ENCODE measurements at places on chromosomes 1 and 21.

DNA sequence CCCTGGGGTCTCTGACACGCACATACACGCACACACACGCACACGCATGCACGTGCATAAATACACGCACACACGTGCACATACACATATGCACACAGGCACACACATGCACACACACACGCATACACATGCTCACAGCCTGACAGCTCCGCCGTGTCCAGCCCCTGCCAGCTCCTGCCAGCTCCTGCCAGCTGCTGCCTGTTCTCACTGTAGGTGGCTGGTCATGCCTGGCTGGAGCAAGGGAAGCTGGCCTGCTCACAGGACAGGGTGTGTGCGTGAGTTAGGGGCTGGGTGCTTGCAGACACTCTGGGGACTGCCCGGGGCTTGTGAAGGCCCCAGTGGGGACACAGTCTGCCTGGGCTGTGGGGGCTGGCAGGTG is 4.9 kb downstream of the PLCH2 start:
- DNase-seq: no peak

DNA sequence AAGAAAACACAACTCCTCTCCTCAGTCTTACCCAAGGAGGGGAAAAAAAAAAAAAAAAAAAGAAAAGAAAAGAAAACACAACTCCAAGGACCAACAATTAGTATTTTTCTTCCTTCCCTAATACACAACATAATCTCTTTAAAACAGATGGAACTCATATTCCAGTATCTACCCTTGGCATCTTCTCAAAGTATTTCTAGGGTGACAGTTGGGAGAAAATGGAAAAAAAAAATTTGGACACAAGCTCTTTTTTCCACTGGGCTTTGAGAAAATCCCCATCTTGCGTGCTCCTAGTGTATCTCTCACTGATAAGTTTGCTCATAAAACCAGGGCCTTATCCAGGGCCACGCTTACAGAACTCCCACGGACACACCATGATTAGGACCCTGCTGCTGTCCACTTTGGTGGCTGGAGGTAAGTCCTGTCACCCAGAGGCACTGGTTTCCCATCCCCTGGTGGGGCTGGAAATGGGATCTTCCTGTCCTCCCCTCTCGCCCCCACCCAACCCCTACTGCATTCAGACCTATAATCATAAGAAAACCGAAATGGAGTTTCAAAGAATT is at the start of gene CELA2B:
Gene CELA2B, plus strand, starts transcription at position 353 of the 563 bp plus-strand sequence. Its CDS starts 22 bp downstream, at position 375.
- DNase-seq: no peak

GRCh38 chr1:114723915-114724314 is 7.3 kb upstream of the NRAS start:
- no peak for DNase-seq

DNA sequence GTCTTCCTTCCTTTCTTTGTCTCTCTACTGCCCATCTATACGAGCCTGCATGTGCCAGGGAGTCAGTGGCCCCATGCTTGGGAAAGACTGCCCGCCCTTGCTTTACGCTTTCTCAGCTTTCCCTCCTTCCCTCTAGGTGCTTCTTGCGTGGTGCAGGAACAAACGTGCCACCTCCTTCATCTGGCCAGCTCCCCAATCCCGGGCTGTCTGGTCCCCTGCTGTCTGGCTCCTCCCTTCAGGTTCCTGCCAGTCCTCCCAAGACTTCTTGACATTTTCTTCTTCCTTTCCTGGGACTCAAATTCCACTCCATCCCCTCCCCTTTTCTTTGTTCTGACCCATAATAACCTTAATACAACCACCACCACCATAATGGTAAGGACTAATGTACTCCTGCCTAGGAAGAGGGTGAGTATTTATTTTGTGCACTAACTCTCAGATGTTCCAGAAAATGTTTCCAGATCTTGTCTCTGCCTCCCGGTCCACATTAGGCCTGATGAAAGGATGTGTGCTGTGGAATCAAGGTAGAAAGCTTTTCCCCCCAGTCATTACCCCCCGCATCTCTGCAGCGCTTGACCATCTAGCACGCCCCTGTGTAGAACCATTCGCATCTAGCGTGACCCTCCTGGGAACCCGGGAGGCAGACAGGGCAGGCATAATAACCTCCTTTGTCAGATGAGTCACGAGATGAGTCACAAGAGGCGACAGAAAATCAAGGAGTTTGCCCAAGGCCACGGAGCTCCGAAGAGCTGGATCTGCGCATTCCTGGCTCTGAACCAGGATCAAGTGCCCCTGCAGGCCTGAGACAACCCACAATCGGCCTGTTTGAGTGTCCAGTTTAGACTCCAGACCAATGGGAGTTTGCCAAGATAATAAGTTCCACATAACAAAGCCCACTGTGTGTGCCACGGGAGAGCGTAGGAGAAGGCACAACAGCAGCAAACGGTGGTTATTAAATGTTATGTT is 60.1 kb upstream of the NEK2 start:
- DNase-seq: peak; percentile 66

DNA sequence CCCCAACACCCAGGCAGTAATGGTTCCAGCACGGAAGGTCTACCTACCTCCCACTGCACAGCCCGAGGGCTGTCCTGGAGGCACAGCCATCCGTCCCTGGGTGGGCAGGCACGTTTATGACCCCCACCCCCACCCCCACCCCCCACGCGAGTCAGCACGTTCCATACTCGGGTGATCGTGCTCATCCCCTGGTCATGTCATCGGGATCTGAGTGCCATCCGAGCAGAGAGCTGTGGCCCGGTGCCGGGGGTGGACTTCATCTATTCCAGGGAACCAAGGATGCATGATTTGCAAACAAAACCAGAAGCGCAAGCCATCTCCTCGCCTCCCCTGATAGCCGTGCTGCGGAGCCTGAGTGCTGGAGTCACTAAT is 1.1 kb downstream of the TSPEAR start:
- DNase-seq: no peak

GRCh38 chr21:25737421-25737820 is 2.6 kb downstream of the GABPA start:
- DNase-seq: no peak

- no peak for DNase-seq
These were observed 85.8 kb upstream of the RGS1 start for GRCh38 chr1:192489748-192490147.

GRCh38 chr1:21175324-21175669 is 1.4 kb downstream of the EIF4G3 start:
- DNase-seq: no peak

GRCh38 chr1:119160866-119161265 is 20.4 kb upstream of the WARS2 start:
- no peak for DNase-seq

DNA sequence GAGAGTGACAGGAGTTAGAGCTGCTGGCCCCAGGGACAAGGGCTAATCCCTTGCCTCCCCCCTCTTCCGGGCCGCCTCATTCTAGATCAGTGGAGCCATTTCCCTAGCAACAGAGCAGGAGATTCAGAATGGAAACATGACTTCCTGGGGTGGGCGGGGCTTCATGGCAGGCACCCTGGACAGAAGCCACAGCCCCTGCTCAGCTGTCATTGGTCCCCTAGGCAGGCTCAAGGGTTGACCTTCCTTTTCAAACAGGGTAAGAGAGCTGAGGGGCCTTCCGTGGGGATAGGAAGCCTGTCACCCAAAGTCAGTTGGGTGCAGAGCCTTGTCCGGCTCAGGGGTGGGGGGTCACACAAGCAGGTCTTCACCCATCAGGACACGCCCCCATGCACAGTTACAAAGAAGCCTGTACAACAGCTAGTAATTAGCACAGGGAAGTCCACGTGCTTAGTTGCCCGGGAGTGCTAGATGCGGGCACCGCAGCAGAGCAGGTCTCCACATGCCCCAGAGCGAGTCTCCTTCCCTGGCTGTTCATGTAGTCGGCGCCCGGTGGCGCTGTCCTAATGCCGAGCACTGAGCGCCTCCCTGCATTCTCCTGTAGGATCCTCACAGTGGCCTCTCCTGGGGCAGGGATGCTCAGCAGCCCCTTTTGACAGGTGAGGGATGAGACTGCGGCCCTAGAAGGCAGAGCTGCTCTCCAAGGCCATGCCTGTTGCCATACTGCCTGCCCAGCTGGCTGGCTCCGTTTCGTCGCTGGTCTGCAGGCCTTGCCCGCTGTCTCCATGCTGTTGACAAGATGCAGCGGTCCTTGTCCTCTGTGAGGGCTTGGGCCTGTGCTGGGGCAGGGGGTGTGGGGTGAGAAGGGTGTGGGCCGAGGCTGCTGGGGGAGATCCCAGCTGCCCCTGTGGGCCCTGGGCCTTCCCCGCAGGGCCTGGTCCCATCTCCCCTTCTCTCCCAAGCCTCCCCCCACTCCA is 5.1 kb downstream of the TMEM201 start:
- DNase-seq: peak; percentile 59

GRCh38 chr1:6384962-6385361 is 8.6 kb downstream of the ACOT7 start:
- no peak for DNase-seq

DNA sequence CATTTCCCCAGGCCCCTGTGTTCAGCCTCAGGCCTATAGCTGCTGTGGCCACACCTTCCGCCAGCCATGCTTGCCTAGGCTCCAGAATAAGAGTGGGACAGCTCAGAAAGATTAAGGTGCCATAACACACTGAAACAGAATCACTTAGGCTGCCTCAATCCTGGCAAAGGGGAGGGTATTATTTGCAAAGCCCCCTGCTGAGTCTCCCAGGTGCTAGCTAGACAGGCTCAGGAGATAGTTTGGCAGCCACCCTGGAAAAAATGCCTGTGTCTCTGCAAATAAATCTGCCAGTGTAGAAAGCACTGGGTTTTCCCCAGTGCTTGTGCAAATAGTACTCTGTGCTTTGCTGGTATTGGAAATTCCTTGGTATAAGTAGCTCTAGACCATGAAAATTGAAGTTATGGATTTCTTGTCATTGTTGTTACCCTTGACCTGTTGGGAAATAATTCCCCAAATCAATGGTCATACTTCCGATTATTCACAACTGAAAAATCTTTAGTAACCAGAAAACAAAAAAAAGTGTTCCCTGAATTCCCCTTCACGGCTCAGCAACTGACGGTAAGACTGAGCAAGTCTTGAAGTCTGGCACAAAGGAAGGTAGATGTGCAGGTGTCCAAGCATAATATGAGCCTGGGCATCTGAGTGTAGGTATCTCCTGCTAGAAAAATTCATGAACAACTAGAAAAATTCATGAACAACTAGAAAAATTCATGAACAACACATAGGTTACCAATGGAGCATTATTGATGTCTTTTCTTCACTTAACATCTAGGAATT is 56.9 kb downstream of the PROX1 start:
- DNase-seq: no peak

DNA sequence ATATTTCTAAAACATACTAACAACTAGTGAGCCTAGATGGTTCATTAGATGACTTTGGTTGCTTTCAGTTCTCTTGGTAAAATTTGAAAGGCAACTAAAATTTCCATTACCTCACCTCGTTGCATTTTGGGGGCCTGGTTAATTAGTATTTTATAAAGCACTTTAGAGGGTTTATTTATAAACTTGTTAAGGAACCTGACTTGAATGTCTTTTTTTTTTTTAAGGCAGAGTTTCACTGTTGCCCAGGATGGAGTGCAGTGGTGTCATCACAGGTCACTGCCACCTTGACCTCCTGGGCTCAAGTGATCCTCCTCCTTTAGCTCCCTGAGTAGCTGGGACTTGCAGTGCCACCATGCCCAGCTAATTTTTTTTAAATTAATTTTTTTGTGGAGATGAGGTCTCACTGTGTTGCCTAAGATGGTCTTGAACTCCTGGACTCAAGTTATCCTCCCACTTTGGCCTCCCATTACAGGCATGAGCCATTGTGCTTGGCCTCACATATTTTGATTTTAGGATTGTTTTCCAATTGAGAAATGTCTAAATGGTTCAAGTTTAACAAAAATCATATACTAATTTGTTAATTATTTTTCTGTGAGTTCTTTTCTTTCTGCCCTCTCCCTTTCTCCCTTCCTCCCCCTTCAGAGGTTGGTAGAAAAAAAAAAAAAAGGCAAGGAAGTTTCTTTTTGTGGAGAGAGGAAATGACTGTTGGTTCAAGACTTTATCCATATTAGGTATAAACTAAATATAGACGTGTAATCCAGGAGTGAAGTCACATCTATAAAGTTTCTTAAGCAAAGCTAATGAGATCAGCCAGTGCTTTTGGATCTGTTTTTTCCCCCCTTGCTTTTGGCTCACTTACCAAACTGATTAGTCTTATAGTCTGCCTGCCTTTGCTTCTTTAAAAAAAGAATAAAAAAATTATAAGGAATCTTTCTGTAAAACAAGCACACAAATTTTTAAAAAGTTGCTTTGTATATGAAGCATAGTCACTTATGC is 24.7 kb downstream of the CLIC4 start:
- DNase-seq: peak; percentile 23

DNA sequence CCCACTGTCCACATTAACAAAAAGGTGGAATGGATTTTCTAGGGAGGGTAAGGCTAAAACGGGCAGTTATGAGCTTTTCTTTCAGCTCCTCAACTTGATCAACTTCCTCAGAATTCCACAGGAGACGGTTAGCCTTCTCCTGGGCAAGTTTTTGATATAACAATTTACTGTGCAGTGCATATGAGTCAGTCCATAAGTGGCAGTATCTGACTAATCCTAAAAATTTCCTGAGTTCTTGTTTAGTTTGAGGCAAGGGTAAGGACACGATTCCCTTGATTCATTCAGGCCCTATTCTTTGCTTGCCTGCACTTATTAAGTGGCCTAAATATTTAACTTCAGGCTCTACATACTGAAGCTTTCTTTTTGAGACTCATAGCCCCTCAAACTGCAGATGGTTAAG is 6.2 kb upstream of the AADACL3 start:
- DNase-seq: no peak

GRCh38 chr1:68383092-68383491 is 66.7 kb downstream of the RPE65 start:
- no peak for DNase-seq

- no peak for DNase-seq
These were observed 39.6 kb downstream of the MAP10 start for GRCh38 chr1:232844791-232845190.

GRCh38 chr1:206135248-206135647 is 18.1 kb upstream of the AVPR1B start:
- DNase-seq: no peak

GRCh38 chr1:228150120-228150460 is 360 bp downstream of the GJC2 start:
- no peak for DNase-seq

DNA sequence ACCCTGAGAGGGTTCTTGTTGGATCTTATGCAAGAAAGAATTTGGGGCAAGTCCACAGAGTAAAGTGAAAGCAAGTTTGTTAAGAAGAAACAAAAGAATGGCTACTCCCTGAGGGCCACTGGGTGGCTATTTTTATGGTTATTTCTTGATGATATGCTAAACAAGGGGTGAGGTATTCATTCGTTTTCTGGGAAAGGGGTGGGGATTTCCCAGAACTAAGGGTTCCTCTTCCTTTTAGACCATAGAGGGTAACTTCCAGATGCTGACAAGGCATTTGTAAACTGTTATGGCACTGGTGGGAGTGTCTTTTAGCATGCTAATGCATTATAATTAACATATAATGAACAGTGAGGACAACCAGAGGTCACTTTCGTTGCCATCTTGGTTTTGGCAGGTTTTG is 18.2 kb upstream of the IFI6 start:
- DNase-seq: no peak

- DNase-seq: no peak
These were observed 383 bp upstream of the PRRX1 start for GRCh38 chr1:170663404-170664092.

GRCh38 chr1:9628541-9629444 is 22.7 kb upstream of the PIK3CD start:
- no peak for DNase-seq

- DNase-seq: no peak
These were observed 89.3 kb upstream of the EDEM3 start for GRCh38 chr1:184843732-184844495.

All from HEK293T (cell line).